Left renal cortex interstitium (tissue), 4 donors: ENCODE measurements at places on chromosomes 2 and 18.

DNA sequence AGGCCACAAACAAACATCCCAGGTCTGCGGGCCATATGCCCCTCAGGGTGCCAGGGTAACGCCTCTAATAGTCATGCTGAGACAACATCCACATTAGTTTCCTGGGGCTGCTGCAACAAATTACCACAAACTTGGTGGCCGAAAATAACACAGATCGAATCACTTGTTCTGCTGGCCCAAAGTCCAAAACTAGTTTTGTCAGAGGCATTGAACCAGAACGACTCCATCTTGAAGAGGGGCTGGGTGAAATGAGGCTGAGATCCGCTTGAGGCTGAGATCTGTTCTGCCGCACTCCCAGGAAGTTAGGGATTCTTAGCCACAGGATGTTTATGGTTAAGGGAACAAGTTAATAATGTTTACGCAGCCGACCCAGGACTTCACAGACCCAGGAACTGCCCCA lies 66.7 kb downstream of the COPS8 start:
- no peak for DNase-seq

DNA sequence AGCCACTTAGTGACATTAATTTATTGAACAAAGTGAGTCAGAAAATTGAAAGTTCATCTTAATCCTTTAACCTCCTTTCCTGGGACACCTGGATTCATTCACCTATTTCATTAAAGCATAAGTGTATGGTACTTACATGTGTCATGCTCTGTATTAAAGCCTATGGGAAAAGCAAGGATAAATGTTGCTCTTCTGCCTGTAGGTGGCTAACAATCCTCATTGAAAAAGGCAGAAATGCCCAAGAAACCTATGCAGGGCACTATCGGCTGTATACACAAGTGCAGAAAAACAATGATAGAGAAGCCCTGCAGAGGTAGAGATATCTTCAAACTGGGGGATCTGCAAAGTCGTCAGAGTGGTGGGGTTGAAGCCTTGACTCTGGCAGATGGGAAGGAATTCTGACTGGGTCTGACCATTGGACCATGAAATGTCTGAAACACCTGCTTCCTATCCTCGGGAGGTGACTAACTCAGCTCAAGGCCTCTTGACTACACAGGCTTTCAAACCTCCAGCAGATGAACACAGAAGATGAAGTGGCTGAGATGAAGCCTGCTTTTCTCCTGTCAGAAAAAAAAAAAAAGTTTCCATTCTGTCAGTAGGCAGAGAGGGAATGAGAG lies 83.1 kb downstream of the DCC start:
- no peak for DNase-seq

DNA sequence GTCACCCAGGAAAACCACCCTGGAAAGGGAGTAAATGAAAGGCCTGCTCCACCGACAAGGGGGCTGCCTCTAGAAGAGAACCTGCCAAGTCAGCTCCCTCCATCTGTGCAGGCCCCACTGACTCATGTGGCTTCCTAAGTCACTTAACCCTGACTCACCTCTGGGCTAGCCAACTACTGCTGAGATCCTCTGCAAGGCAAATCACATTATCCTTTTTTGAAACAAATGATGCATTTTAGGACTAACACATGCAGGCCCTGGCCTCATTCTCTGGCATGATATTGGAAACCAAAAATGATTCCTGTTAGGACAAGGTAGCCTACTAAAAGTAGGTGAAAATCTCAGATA lies 474.6 kb downstream of the EPHA4 start:
- DNase-seq: no peak

DNA sequence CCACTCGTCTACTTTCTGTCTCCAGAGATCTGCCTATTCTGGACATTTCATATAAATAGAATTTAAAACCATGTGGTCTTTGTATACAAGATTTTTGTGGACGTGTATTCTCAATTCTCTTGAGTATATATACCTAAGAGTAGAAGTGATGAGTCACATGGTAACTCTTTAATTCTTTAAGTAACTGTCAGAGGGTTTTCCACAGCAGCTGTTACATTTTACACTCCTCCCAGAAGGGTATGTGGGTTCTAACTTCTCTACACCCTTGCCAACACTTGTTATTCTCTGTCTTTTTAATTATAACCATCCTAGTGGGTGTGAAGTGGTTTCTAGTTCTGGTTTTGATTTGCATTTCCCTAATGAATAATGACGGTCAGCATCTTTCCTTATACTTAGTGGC lies 70.9 kb downstream of the MAP3K20 start:
- DNase-seq: no peak

DNA sequence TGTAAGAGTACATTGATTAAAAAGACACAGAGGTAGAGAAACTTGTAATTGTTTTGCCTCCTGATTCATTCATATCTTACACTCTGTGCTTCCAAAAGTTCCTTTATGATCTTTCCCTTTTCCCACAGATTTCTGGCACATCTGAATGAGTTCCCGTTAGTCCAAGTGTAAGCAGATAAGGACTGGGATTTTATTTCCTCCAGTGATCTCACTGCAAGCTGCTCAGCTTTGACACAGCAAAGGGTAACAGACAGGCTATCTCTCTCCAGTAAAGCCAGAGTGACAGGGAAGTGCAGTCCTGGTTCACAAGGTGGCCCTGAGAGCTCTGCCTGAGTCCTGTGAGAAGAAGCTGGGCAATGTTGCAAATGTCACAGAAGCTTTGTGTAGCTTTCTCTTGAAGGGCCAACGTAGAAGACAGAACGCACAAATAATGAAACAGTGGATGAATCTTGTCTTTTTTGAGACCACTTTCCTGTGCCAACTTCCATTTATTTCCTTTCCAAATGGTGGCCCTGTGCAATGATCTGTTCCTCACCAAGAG lies 32.5 kb upstream of the KCNE4 start:
- DNase-seq: no peak

GRCh38 chr2:213861638-213862037 lies 549.2 kb upstream of the VWC2L start:
- DNase-seq: no peak

DNA sequence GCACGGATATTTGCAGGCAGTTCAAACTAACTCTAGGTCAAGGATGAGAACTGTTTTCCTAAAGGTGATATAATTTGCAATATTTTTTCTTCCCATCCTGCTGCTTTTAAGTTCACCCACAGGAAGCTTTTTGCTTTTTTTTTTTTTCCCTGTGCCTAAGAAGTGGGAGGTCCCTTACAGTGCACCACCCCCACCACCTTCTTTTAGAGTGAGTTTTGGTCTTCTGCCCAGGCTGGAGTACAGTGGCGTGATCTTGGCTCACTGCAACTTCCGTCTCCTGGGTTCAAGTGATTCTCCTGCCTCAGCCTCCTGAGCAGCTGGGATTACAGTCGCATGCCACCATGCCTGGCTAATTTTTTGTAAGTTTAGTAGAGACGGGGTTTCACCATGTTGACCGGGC lies 82.5 kb downstream of the KCNS3 start:
- no peak for DNase-seq

DNA sequence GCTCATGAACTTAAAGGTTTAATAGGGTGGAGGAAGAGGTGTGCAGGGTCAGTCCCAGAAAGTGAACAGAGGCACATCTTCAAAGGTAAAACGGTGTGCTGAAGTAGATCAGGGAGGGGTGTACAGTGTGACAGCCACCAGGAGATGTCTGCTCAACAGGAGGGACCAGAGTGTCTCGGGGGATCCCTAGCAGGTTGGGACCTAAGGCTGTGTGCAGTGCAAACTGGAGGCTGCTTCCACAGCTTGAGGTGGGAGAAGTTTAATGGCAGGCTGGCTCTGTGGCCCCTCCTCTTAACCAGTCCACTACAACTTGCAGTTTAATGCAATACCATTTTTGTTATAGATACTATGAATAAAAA lies 33.2 kb downstream of the PLA2R1 start:
- no peak for DNase-seq

DNA sequence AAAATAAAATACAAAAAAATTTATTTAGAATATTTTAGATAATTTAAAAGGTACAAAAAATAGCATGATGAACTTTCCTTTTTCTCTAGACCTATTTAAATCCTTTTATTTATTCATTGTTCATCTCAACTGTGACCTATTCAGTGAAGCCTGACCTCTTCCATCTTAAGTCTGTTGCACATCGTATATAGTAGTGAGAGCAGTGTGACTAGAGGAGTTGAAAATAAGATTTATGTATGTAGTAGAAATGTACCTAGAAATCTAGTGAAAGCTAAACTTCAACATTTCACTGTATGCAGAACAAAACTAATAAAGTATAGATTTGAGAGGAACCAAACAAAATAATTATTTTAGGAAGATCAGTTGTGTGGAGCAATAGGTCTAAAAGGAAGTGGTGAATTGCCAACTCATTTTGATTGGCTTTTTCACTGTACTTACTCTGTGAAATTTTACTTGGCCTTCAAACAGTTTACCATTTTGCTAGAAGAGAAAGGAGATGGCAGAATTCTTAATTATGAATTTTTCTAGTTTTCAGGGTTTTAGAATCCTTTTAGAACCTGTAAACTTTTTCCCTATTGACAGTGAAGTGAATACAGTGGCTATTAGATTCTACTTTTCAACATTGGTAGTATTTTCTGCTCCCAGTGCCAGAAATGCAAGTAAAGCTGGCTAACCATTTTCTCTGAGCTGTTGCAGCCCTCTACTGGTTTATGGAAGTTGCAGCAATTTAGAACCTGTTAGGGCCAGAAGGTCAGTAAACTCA lies 11.0 kb downstream of the ANKRD12 start:
- no peak for DNase-seq

DNA sequence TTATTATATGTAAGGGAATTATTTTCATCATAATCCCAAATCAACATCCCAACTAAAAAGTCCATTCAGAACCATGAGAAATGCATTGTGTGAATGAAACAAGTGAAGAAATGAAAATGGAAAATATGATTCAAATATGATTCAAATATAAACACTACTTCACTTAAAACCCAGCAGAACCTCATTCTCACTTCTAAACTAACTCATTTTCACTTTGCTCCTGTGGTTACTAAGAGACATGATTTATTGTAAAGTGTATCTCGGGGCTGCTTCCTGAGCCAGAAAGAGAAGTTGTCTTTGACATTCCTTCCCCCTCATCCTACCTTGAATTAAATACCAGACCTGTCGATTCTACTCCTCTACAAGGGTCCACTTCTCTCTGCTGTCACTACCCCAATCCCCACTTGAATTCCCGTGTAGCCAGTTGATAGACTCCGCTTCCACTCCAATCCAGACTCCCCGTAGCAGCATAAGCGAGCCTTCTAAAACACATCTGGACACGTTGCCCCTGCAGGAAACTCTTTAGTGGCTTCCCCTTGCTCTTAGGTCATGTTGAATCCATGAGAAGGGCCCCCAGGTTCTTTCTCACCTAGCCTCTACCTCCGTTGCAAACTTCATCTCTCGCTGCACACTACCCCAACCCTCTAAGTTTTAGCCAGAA lies 697.0 kb upstream of the ID2 start:
- no peak for DNase-seq

- DNase-seq: no peak
These were observed 1.9 kb upstream of the CYP27A1 start for GRCh38 chr2:218780046-218780445.

GRCh38 chr2:199228887-199229819 lies 228.6 kb downstream of the SATB2 start:
- DNase-seq: no peak

DNA sequence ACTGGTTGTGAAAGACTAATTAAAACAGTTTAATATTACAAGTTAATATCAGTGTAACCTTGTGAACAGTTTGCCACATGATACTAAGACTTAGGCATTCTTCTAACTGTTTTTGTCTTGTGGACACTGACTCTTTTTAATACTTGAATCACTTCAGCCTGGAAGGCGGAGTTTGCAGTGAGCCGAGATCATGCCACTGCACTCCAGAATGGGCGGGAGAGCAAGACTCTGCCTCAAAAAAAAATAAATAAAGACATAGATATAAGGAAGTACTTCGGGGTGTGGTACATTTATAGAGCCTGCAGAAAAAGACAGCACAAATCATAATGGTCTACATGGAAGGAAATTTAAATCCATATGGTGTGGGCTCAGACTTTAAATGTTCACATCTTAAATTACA lies 300.4 kb upstream of the NETO1 start:
- no peak for DNase-seq

GRCh38 chr2:176405477-176405876 lies 136.2 kb downstream of the MTX2 start:
- DNase-seq: no peak

DNA sequence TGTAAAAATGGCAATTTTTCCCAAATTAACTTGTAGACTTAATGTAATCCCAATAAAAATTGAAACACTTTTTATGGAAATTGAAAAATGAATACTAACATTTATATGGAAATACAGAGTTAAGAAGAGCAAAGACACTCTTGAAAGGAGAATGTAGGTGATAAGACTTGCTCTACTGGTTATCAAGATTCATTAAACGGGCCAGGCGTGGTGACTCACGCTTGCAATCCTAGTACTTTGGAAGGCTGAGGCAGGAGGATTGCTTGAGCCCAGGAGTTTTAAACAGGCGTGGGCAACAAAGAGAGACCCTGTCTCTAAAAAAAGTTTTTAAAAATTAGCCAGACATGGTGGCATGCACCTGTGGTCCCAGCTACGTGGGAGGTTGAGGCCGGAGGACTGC lies 29.5 kb upstream of the ZNF396 start:
- DNase-seq: no peak

DNA sequence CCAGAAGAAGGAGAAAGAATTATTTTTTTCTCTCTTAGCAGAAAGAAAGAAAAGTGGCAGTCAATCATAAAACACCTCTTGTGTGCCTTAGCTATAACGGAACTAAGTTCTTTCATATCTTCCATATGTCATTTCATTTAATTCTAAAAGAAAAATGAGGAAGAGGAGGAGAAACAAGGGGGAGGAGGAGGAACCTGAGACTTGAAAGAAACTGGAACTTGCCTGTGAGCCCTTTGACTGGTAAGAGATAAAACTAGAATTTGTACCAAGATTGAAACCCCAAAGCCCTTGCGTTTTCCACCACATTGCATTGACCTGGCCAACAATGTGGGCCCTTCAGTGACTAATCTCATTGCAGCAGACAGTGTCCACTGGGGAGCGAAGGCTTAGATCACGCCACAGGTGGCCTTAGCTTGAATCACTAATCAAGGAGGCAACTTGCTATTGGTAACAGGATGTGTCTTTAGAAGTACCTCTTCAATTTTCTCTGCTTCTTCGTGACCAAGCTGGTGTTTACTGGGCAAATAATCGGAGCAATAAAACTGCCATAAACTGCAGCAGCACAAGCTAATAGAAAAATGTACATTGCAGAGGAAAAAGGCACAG lies 307.9 kb downstream of the CLIP4 start:
- no peak for DNase-seq

DNA sequence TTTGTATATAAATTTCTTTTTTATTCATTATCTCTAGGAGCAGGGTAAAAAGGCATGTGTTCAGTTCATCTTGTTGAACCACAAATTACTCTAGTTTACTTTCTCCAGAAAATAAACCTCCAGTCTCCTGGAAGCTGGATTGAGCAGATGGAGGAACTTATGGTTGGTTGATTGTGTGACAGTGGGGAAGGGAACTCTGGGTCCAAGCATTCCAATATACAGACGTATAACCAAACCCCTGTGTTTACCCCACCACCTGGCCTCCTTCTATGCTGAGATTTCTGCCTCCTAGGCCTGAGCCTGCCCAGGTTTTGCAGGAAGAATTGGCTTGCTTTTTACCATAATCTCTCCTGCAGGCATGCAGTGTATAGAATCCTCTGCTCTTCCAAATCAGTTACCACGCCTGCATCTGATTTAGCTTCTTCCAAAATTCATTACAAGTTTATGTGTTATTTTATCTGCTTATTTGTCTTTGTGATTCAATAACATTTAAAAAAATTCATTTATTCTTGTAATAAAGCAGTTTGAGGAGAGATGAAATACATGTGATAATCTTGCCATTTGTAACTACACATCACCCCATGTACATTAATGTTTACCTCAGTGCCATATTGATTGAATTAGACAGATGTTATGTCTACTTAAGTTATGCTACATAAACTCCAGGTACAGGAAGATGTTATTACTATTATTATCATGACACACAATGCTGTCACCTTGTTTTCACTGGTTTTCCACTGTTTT lies 2.5 kb upstream of the RAB27B start:
- DNase-seq: no peak
